ENCODE measurements at places on chromosomes 4 and X.

- DNase-seq, result no peak
Observed at GRCh38 chr4:176313596-176314336, 6.0 kb upstream of the SPCS3 start.

- DNase-seq, result peak; percentile 95
Observed at GRCh38 chr4:184648313-184649025, 778 bp downstream of the CASP3 start.

- DNase-seq, result no peak
Observed at GRCh38 chr4:109658871-109659410, 44.3 kb downstream of the CASP6 start.

DNA sequence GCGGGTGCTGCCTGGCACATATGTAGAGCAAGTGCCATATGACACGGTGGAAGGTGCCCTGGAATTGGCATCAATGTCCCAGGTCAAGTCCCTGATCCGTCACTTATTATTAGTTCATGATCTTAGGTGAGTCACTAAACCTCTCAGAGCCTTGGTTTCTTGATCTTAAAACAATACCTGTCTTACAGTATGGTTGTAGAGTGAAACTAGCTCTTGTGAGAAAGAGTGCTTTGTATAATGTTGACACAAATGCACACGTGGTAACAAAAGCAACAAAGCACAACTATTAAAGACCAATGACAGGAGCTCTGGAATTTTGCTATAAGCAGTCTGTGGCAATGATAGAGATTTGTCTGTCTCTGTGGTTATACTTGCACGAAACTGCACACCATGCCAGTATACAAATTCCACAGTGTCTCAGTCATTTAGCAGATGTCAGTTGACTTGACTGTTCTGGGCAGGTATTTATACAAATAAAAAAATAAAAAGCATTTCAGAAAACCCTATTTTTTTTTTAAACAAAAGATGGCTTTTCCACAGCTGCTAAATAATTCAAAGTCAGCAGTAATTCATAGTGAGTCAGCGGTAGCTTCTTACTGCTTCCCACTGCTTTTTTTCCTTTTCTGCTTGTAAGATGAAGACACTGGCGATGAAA, 19.7 kb upstream of the ACSL1 start:
- no peak for DNase-seq

GRCh38 chr4:94349193-94349592, 6.6 kb upstream of the HPGDS start:
- DNase-seq, result no peak

DNA sequence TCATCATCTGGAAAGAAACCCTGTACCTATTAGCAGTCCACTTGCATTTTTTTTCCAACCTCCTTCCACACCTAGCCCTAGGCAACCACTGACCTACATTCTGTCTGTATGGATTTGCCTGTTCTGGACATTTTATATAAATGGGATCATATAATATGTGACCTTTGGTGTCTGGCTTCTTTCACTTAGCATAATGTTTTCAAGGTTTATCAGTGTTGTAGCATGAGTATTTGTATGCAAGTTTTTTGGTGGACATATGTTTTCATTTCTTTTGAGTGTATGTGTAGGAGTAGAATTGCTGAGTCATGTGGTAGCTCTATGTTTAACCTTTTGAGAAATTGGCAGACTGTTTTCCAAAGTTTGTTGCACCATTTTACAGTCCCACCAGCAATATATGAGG, 198.6 kb downstream of the CEP135 start:
- no peak for DNase-seq

Data from spleen (tissue), 13 donors.